ENCODE measurements at places on chromosomes 2 and 18. TPM values are rescaled to one million over a fixed set of nuclear protein-coding genes. Genes with fewer than 3 reads are reported as not detected.

DNA sequence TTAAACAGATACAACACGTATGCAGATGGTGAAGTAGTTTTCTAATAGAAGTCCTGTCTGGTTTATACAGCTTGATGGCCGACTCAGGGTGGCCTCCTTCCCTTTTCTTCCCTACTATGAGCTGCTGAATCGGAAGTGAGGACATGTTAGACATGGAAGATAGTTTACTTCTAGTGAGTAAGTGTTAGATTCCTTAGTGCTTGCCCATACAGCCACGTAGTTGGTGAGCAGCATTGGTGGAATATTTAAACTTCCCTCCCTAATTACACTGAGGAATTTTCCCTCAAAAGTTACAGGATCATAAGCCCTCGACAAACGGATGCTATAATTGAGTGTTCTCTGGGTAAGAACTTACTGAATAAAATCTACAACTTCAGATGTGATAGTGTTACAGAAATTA lies 52.1 kb downstream of the RHBDD1 start:
- DNase-seq, result no peak

DNA sequence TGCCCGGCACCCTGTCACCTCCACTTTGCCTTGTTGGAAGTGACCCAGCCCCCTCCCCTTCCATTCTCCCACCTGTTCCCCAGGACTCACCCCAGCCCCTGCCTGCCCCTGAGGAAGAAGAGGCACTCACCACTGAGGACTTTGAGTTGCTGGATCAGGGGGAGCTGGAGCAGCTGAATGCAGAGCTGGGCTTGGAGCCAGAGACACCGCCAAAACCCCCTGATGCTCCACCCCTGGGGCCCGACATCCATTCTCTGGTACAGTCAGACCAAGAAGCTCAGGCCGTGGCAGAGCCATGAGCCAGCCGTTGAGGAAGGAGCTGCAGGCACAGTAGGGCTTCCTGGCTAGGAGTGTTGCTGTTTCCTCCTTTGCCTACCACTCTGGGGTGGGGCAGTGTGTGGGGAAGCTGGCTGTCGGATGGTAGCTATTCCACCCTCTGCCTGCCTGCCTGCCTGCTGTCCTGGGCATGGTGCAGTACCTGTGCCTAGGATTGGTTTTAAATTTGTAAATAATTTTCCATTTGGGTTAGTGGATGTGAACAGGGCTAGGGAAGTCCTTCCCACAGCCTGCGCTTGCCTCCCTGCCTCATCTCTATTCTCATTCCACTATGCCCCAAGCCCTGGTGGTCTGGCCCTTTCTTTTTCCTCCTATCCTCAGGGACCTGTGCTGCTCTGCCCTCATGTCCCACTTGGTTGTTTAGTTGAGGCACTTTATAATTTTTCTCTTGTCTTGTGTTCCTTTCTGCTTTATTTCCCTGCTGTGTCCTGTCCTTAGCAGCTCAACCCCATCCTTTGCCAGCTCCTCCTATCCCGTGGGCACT lies 4.5 kb downstream of the RETREG2 start:
- DNase-seq, result peak; percentile 54

DNA sequence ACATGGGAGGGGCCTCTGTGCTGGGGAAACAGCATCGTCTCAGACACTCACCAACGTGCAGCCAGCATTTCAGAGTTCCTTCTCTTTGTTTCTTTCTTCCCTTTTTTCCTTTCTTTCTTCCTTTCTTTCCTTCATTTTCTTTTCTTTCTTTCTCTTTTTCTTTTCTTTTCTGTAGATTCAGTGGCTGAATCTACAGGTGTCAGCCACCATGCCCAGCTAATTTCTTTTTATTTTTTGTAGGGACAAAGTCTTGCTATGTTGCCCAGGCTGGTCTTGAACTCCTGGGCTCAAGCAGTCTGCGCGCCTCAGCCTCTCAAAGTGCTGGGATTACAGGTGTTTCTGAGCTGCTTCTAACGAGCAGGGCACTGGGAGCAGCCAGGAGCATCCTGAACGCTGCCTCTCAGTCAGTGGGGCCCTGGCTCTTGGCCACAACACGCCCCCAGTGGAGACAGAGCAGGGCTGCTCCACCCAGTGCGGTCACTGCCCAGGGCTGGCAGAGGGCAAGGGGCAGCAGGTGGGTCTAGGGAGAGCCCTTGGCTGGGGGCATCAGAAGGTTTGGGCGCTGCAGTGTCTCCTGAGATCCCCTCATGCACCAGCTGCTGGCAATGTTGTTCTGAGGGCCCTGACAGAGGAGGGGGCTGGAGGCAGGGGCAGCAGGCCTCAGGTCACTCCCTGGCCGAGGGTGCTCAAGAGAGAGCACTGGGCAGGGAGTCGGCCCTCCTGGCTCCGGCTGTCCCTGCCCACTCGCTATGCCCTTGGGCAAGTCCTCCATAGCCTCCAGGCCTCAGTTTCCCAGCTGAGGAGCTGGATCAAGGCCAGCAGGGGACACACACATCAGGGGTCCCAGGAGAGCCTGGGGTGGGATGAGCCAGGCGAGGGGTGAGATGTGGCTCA lies 4.7 kb upstream of the KLHL30 start:
- no peak for DNase-seq

GRCh38 chr2:26170795-26171194 lies 2.1 kb upstream of the GAREM2 start:
- no peak for DNase-seq

- no peak for DNase-seq
Measured at GRCh38 chr2:59296279-59296678, 1055.2 kb upstream of the FANCL start.

- DNase-seq, result no peak
Measured at GRCh38 chr2:26590508-26590907, 50.7 kb downstream of the CIB4 start.

GRCh38 chr18:77899972-77900754 lies 650.5 kb downstream of the GALR1 start:
- peak; percentile 90 for DNase-seq

Gene EML6
- 0.83 TPM for total RNA-seq

Gene LRRTM1
- total RNA-seq, result not detected

DNA sequence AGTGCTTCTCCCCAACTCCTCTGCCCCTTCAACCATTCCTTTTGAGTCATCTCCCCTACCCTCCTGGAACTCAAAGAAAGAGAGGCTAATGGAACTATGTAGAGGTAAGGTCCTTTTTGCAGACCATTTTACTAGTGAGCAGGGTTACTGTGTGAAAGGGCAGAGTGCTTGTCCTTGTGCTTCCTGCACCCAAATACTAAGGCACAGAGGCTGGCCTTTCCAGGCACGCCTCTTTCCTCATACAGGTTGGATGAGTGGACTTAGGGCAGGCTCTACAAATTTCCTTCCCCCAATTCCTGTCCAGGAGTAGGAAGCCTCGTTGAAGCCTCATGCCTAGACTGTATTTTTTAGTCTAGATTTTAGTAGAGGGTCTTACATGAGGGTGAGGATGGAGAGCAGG lies 288.8 kb upstream of the SLC14A2 start:
- DNase-seq, result no peak

Data from activated CD4-positive, alpha-beta T cell treated with anti-CD3 and anti-CD28 coated beads, Interleukin-2, amount 10 ng/mL, durations not matched to agents 24 days and 14 days (primary cell).